Stimulated activated CD8-positive, alpha-beta memory T cell treated with anti-CD3 and anti-CD28 coated beads, Interleukin-15, amount 100 ng/mL, for 24 hours (primary cell): ENCODE measurements at places on chromosomes 2 and 18.

DNA sequence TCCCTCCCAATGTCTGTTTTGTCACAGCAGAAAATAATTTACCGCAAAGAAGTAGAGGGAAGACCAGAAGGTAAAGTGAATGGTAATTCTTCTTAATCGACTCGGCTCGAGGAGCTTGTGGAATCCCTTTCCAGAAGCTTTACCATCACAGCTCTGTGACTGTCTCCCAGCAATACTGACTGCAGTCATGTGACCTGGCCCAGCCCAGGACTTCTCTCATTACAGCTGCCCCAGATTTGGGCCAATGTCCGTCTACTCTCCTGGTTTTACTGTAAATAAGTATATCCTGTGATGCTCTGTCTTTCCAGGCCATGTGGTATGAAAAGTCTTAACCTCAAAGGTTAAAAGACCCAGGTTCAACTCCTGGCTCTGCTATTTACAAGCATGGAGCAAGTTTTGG lies 18.9 kb upstream of the ELOA2 start:
- no peak for DNase-seq

- no peak for DNase-seq
Observed at GRCh38 chr18:77547757-77548156, 298.1 kb downstream of the GALR1 start.

GRCh38 chr18:75124551-75124950 lies 84.4 kb downstream of the PTGR3 start:
- DNase-seq = no peak

GRCh38 chr2:26721115-26722032 lies 28.9 kb downstream of the KCNK3 start:
- DNase-seq = no peak

GRCh38 chr2:26764078-26764887 lies at the start of gene SLC35F6:
Gene SLC35F6, plus strand, starts transcription at chr2:26764284. Its CDS starts 66 bp downstream, at chr2:26764350.
- peak; percentile 75 for DNase-seq

DNA sequence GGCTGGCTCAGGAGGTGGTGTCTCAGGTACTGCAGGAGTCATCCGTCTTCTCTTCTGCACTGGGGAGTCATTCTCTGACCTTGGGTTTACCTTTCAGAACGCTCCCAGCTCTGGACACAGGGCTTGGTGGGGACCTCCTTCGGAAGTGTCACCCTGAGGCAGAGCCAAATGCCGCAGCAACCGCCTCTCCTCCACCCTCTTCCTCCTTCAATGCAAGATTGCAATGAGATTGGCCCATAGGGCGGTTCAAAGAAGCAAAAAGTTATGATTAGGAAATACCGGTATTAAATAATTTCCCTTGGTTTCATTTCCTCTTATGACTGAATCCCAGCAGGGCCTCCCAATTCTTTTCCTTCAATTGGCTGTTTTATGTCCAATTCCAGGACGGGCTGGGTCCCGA lies 178.8 kb downstream of the ACKR3 start:
- DNase-seq = no peak

DNA sequence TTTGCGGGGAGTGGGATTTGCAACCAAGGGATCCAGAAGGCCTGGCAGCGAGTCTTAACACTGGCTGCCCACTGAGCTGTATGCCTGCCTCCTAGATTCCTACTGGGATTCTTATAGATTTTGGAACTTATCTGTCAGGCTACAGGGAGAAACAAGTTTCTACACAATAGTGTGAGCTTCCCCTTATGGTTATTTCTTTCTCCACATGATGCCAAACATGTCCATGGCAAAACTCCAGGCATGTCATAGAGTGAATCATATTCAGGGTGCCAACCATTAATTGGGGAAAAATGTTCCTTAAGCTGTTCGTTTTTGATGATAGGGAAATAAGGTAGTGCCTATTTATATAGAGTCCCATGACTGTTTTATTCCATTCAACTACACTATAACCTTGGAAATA lies 1185.2 kb upstream of the CELF4 start:
- no peak for DNase-seq

- DNase-seq = no peak
Observed at GRCh38 chr2:172639823-172640222, 83.9 kb downstream of the PDK1 start.

- no peak for DNase-seq
Observed at GRCh38 chr2:64608867-64609226, 44.9 kb downstream of the SERTAD2 start.

DNA sequence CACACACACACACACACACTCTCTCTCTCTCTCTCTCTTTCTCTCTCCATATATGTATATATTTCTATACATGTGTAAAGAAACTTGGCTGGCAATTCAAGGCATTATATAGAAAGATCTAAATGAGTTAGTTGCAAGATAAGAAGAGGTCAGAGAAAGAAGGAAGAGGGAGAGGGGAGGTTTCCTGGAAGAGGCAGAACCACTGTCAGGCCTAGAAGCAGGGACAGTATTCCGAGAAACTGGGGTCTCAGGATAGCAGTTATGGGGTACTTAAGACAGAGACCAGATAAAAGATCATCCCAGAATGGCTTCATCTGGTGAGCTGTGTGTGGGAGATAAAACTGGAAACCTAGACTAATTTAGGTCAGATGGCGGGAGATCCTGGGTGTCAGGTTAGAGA lies 180.8 kb downstream of the CAMKMT start:
- DNase-seq = no peak

DNA sequence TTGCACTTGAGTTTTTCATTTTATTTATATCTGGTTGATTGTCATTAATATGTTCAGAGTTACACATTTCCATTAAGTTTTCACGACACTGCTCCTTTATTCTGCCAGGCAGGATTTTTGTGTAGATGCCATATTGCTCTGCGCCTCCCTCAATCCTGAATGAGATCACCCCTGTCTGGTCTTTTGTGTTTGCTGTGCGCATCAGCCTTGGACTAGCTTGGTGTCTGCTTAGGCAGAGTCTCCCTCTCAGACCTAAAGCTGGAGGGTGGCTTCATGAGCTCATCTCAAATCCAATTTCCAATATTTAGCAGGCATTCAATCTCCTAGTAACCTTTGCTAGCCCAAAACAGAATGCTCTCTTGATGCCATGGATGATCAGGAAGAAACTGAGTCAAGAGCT lies 137.4 kb downstream of the SMAD7 start:
- no peak for DNase-seq

DNA sequence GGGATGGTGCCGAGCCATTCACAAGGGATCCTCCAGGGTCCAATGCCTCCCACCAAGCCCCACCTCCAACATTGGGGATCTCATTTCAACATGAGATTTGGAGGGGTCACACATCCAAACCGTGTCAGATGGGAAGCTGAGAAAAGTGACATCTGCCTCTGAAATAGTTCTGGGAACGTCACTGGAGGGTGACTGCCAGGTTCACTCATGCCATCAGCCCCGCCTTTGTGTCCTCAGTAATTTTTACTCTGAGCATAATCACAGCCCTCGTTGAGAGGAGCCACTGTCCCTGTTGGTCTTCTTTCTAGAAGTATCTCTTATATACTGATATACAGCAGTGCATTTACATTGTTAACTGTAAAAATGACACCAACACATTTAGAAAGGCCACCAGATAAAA lies 67.4 kb downstream of the KLHL29 start:
- no peak for DNase-seq

GRCh38 chr2:38836791-38837190 lies 38.9 kb downstream of the DHX57 start:
- DNase-seq = no peak

GRCh38 chr18:26960911-26961310 lies 95.4 kb upstream of the AQP4 start:
- DNase-seq = no peak

GRCh38 chr18:34219651-34220050 lies 5.1 kb downstream of the NOL4 start:
- DNase-seq = no peak

- DNase-seq = no peak
Observed at GRCh38 chr2:237686659-237687136, 59.3 kb downstream of the LRRFIP1 start.

GRCh38 chr2:232338759-232339106 lies 39.8 kb upstream of the ALPP start:
- DNase-seq = no peak

GRCh38 chr2:165191096-165191728 lies 12.6 kb downstream of the SCN3A start:
- DNase-seq = no peak

DNA sequence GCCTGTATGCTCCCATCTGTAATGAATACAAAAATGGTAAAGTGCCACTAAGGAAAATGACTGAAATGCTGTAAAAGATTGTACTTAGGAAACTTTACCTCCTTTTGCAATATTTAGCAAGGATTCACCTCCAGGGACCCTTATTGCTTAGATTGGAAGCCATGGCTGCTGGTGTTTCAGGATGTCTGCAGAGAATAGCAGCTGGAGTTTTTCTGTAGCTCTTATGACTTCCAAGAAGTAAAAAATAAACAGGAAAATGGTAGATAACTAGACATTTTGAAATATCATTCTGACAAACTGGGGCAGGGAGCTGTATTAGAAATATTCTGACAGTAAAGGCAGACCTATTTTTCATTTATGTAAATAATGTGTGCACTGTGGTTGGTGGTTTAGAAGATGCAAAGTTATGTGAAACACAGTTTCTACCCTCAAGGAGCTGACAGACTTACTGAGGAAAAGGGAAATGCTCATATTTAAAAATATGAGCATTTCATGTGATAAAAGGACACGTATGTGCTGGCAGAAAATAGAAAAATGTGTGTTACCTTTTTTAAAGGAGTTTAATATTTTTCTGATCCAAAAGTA lies 224.9 kb upstream of the BOD1L2 start:
- DNase-seq = no peak

- DNase-seq = no peak
Observed at GRCh38 chr18:22613058-22613690, 195.5 kb upstream of the CTAGE1 start.

DNA sequence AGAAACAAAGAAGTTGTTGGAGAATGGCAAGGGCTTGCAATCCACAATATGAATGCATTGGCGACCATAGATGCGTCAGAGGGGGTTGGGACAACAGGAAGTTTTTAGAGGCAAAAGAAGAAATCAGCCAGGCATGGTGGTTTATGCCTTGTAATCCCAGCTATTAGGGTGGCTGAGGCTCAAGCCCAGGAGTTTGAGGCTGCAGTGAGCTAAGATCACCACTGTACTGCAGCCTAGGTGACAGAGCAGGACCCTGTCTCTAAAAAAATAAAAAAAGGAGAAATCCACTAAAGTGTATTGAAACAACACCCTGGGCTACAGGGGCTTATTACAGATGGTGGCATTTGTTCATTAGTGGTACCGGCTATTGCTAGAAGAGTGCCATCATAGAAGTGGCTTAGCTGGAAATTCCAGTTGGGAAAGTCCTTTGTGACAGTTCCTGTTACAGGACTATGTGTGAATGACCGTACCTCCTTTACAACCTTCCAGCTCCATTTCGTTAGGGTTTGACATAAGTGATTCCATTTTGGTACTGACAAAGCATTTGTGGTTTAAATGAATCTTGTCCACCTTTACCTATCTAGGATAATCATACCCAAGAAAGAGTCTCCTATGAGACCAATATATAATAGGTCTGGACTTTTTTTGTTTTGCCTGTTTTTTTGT lies 10.7 kb upstream of the WDSUB1 start:
- no peak for DNase-seq

GRCh38 chr2:46284796-46285195 lies 12.4 kb upstream of the EPAS1 start:
- DNase-seq = no peak

GRCh38 chr2:30580391-30580790 lies 133.3 kb downstream of the LCLAT1 start:
- DNase-seq = no peak

DNA sequence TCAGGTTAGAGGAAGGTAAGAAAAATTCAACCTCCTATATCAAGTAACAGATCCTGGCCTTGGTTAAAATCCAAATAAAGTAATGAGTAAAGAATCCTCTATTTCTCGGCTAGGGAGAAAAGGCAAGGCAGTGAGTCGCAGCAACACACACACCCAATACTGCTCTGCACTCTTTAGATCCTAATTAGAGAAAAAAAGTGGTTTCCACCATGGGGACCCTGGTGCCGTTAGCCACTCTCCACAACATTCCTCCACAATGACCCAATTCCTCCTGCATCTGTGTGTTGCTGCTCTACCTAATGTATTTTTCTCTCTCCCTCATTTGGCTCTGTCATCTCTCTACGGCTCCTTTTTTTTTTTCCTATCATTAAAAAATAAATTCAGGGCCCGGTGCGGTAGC lies 462.7 kb downstream of the METTL4 start:
- no peak for DNase-seq

- peak; percentile 99 for DNase-seq
Observed at GRCh38 chr18:67516539-67517443, at the start of gene DSEL. Gene DSEL, minus strand, starts transcription at chr18:67516720. Its CDS starts 2,112 bp downstream, at chr18:67514608.

GRCh38 chr2:119480718-119481142 lies 43.6 kb downstream of the SCTR start:
- DNase-seq = no peak

GRCh38 chr2:25145803-25146202 lies 22.6 kb downstream of the POMC start:
- DNase-seq = no peak

DNA sequence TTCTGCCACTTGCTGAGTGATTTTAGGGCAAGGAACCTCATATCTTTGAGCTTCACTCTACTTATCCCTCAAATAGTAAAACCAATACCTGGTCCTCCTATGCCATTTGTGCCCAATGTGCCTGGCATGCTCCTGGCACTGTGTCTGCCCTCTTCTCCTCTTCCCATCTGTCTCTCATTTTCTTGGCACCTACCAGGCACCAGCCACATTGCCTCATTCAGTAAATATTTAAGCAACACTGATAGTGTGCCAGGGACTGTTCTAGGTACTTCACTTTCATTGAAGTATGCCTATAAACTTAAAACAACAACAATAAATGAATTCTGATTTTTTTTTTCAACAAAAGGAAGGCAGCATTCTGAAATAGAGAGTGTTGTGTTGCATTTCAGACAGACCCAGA lies 15.1 kb upstream of the BOD1L2 start:
- no peak for DNase-seq

- DNase-seq = no peak
Observed at GRCh38 chr2:159030674-159031380, 62.4 kb downstream of the TANC1 start.

- no peak for DNase-seq
Observed at GRCh38 chr18:13237073-13237472, 18.5 kb downstream of the LDLRAD4 start.

DNA sequence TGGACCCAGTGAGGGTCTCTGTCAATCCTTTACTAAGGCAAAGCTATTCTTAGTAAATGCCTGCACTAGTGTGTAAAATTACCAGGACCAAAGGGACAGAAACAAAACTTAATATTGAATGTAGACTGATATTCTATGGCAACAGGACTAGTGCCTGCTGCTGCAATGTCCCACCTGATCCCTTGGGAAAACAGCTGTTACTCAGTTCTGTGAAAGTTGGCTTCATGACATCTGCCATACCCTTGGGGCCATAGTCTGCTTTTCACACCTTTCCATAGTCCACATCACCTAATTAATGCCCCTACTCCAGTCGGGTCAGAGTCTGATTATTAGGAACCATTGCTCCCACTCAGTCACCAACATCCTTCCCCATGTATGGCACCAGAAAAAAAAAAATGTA lies 14.5 kb downstream of the DNAJC27 start:
- no peak for DNase-seq
